ENCODE measurements at places on chromosomes 11 and 22.
A peak's percentile ranks its signal among the peaks of the same experiment; 100 is the strongest.

DNA sequence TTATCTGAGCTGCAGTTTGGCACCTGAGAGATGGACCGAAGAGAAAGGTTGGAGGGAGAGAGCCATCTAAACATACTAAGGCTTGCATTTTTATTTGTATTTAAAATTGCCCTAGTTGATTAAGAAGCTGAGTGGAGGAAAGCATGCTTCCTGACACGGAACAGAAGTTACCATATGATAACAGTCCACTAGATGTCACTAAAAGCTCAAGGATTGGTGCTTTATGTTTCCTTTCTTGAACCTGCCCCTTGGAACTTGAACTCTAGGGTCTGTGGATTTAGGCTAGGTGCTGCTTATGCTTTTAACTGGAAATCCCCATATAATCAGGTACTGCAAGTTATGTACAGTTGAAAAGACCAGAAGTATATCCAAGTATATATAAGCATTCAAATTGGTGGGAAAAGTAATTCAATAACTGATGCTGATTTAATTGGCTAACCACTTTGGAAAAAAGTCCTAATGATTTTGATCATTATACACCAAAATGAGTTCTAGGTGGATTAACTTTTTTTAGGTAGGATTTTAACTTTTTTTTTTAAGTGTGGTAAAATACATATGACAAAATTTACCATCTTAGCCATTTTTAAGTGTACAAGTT, 9.5 kb downstream of the RBMXL2 start:
- DNase-seq, result peak; percentile 62

DNA sequence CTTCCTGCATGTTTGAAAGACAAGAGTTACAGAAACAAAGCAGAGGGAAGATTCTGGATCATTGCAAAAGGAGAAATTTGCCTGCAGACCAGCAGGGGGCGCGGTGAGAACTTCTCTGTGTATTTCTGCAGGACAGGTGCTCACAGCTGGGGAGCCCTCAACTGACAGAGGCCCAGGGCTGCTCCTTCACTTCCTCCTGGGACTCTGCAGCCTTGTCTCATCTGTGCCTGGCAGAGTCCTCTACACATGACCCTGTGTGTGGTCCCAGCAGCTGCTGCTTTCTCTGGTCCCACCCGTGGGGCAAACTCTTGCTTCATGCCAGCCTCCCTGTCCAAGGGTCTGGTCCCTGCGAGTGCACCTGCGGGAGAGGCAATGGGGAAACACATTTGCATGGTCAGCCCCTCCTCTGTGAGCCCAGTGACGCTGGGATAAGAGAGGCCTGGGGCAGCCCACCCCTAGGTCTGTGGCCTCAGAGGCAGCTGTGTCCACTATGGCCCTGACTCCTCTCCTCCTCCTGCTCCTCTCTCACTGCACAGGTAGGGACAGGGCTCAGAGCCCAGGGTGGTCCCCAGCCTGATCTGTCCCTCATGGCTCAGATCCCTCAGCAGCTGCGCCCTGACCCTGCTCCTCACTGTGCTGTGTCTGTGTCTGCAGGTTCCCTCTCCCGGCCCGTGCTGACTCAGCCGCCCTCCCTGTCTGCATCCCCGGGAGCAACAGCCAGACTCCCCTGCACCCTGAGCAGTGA, 43.2 kb upstream of the VPREB1 start:
- DNase-seq, result peak; percentile 71

GRCh38 chr11:125242141-125242775, 77.7 kb downstream of the PKNOX2 start:
- no peak for DNase-seq

DNA sequence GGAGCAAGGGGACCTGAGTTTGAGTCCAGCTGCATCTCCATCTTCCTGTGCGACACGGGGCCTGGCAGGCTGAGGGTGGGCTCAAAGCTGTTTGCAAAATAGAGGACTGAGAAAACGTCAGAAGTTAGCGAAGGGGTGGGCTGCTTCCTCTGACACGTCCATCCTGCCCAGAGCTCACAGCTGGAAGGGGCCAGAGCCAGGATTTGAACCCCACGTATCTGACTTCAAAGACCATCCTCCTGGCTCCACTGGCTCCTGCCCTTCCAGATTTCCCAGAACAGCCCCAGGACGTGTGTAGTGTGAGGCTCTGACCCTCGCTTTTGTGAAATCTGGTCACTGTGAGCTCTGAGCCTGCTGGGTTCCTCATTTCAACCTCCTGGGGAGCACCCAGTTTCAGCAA, 56.3 kb downstream of the CD82 start:
- no peak for DNase-seq

- DNase-seq, result no peak
Measured at GRCh38 chr11:35127619-35128018, 11.4 kb upstream of the CD44 start.

DNA sequence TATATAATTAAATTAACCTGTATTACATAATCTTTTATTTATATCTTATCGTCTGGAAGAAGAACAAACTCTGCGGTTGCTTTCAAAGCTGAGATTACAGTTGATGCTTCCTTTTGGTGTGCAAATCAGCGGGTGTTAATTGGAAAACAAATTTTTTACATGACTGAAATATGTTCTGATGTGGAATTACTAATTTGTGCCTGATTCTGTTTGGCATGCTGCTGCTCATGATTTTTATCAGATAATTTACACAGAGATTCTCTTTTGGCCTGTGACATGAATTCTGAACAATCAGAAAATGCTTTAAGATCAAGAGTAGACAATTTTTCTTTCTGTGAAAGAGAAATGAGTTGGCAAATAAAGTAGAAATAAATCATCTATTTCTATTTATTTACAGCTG, 510.8 kb downstream of the NELL1 start:
- DNase-seq, result no peak

GRCh38 chr11:79413268-79413667, 27.6 kb downstream of the TENM4 start:
- DNase-seq, result peak; percentile 17

DNA sequence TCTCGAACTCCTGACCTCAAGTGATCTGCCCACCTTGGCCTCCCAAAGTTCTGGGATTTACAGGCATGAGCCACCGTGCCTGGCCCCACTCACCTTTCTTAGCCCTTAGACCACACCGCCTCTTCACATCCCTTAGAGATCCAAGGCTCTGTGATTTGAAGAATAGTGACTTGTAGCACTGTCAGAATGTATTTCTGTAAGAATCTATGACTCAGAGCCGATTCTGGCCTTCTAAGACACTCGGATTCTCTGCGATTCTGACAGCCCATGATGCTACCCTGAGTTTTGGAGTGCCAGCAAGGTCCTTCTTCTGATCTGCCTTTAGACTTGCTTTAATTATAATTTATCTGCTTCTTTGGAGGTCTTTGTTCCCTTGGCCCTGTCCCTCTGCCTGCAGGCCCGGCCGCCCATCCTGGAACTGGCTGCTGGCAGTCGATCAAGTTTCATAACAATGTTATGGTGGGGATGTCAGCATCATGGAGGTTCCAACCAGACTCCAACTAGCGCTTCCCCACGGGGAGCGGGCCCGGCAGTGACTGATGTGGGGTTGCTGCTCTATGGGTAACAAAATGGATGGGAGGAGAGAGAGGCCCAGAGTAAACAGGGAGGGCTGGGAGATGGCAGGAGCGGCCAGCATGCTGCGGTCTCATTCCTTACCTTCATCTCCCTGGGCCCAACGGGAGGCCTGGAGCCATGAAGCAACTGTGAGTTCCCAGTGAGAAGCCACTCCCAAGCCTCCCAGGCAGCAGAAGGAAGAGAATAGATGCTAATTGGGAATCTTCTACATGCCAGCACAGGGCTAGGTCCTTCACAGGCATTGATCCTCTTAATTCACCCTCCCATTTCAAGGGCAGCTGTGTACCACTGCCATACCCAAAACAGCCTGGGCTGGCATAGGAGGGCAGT, 55.7 kb upstream of the RASD2 start:
- DNase-seq, result no peak

DNA sequence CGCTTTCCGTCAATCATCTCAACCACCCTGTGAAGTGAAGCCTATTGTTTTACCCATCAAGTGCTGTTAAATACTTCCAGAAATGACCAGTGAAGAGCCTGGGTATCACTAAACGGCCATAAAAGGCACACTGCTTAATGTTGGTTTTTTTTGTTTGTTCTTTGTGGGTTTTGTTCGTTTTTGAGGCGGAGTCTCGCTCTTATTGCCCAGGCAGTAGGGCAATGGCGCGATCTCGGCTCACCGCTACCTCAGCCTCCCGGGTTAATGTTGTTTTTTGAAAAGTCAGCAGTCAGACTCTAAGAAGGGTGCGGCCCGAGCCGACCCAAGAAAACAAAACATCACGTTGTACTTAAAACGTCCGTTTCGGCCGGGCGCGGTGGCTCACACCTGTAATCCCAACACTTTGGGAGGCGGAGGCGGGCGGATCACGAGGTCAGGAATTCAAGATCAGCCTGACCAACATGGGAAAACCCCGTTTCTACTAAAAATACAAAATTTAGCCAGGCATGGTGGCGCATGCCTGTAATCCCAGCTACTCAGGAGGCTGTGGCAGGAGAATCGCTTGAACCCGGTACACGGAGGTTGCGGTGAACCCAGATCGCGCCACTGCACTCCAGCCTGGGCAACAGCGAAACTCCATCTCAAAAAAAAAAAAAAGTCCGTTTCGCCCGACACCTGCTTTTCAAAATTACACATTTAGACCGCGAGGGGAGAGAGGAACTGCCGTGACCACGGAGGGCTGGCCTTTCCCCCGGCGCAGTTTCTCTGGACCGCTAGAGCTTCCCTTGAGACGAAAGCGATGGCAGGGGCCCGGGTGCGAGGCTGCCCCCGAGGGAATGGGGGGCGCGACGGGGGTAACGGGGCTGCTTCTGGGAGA, 714 bp downstream of the CD59 start:
- peak; percentile 41 for DNase-seq

GRCh38 chr11:108887436-108888238, 222.8 kb downstream of the DDX10 start:
- no peak for DNase-seq

DNA sequence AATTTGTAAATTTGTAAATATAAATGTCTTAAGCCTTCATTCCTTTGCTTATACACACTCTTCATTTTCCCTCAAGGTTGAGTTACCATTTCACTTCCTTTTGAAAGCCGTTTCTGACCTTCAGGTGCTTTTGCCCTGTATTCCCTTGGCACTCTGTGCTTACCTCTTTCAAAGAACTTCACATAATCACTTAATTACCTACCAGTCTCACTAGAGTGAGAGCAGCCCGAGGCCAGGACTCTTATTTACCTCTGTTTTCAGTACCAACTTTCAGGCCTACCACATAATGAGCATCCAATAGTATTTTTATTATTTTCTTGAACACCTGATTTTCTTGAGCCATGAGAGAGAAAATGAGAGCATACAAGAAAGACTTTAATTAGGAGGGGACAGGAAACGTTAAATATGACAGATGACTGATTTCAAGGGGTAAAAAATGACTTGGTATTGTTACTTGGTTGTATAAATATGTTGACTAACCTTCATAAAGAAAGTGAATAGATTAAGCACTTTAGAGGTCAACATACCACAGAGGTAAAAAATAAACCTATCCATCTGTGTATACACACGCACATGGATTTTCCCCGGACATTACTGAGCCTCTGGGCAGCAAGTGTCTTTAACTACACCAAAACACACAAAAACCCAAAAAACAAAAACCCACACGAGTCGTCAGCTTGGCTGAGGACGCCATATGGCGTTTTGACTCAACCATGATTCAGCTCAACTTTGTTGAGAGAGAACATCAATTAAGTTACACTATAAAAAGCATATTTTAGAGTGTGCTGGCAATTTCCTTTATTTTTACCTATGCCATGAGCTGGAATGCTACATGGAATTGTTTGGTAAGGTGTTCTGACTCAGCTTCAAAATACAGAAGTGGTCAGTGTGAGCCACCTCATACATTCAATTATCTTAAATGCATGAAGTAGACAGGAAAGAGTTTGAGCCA, 7.6 kb downstream of the ATXN10 start:
- no peak for DNase-seq

DNA sequence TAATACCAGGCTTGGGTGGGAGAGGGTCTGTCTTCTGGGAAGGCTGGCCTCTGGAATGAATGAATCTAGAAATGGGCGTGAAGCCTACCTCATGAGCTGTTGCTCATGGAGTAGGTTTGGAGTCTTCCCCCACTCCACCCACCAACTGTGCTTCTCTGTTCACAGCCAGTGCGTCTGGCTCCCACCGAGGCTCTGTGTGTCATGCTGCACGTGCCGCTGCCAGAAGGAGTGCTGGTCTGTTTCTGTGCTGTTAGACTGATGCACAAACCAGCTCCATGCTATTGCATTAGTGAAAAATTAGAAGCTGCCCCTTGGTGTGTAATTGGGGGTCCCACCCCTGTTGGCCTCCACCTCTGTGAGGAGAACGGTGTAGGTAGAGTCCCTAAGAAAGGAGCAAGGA, 132.3 kb upstream of the PARVA start:
- no peak for DNase-seq

GRCh38 chr11:117454564-117454917, 126.9 kb downstream of the CEP164 start:
- DNase-seq, result no peak

DNA sequence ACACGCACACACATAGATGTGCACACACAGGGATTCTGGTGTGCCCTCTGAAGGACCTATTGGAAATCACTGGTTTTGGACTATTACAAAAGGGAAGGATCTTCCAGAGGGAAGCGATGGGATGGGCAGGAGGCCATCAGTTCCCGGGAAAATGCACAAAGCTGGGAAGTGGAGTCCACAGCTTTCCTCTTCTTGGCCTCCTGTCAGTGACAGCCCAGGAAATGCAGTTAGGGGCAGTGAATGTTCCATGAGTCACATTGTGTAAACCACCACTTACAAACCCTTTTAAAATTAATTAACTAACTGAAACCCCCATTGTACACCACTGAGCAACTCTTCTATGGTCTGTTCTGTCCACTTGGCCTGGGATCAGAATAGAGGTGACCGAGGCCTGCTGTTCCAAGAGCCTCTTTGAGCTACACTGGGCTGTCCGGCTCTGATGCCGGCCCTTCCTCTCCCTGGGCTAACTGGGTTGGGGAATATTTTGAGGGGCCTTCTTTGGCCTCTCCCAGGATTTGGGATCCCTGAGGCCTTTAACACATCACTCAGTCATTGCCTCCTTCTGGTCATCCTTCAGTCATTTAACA, 137.7 kb downstream of the FEZ1 start:
- no peak for DNase-seq

DNA sequence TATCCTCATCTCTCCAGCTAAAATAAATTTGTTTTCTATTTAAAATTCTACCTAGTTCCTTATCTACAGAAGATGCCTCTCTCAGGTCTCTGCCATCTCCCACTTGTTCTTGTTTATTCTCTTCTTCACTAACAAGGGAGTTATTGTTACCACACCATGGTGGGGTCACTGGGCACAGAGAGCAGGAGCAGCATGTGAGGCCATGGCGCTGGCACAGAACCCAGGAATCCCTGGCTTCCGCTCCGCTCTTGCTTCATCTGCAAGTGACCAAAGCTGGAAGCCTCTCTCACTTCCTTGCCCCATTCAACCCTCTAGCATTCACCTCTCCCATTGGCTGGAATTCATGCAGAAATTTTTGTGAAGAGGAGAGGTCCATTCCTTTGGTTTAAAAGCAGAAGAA, 190.7 kb upstream of the NCAM1 start:
- DNase-seq, result no peak

Measured in HEK293T (cell line).